Right renal cortex interstitium (tissue), 3 donors: ENCODE measurements at places on chromosomes 5 and 9.

DNA sequence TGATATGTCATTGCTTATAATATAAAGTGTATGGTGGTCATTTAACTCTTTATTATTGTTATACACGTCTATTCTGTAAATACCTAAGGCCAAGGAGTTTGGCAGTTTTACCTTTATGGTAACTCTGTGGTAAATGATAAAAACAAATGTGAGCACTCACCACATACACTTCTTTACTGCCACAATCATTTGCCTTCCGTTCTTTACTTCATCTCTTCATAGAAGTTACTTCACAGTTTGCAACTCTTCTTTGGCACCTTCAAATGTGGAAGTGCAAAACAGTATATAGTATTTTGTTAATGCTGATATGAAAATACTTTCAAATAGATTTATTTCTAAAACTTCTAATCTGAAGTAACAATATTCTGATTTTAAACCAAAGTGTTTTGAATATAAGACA is 4.4 kb upstream of the MEF2C start:
- DNase-seq, result no peak

- no peak for DNase-seq
Observed at GRCh38 chr9:74556685-74557084, 59.5 kb downstream of the RORB start.

DNA sequence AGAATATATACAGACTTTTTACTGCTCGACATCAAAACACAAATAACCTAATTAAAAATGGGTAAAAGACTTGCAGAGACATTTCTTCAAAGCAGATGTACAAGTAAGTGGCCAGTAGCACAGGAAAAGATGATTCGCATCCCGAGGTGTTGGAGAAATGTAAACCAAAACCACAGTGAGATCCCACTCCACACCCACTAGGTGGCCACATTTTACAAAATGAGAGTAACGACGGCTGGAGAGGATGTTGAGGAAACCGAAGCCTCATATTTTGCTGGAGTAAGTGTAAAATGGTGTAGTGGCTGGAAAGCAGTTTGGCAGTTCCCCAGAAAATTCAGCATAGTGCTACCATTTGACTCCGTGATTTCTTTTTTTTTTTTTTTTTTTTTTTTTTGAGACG is 21.3 kb upstream of the GBGT1 start:
- no peak for DNase-seq

DNA sequence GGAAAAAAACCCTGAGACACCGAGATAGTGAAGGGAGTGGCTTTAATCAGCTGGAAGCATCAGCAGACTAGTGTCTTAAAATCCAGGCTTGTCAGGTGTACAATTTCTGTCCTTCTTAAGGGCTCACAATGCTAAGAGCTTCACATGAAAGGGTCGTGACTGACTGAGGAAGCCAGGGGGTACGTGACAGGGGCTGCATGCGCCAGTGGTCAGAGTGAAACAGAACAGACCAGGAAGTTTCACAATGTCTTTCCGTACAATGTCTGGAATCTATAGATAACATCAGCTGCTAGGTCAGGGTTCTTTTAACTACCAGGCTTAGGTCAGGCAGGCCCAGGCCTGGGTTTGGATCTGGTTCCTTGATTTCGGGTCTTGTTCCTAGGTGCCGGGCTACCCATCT is 253.0 kb downstream of the CDH10 start:
- DNase-seq, result no peak

- DNase-seq, result no peak
Observed at GRCh38 chr9:4306066-4306776, 6.4 kb upstream of the GLIS3 start.

GRCh38 chr5:146779211-146779869 is 99.2 kb downstream of the PPP2R2B start:
- no peak for DNase-seq

DNA sequence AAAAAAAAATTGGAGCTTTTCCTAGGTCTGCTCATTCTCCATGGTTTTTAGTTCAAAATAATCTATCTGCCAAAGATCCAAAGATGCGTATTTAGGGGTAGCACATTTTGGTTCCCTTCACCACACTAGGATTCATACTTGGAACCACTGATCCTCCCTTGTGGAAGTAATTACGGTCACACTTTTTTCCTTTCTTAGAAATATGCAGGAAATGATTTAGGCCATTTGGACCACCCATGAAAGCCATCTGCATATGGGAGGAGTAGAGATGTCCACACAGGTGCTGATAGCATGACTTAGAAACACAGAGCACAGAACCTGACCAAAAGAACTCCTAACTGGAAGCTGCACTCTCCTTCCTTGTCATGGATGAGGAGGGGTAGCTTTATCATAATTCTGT is 105.9 kb upstream of the RAI14 start:
- DNase-seq, result no peak

- no peak for DNase-seq
Observed at GRCh38 chr9:27408001-27408400, 111.1 kb upstream of the EQTN start.

DNA sequence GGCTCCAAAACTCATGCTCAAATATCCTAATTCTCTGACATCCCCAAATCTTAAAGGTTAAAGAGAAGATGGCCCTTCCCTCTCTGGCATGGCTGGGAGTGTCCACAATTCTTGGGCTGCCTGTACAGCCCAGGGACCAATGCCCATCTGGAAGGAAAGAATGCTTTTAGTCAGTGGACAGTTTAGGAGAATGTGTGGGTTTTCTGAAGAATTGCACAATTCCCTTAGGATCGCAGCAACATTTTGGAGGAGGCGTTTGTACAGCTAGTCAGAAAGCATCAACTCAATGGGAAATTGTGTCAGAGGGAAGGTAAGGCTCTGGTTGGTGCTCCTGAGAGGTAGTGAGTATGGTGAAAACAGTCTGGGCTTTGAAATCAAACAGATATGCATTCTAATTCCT is 15.0 kb downstream of the FAM193B start:
- DNase-seq, result no peak

GRCh38 chr5:140312067-140312790 is 9.3 kb upstream of the PFDN1 start:
- no peak for DNase-seq

- DNase-seq, result no peak
Observed at GRCh38 chr5:134446938-134447337, 35.3 kb upstream of the CDKN2AIPNL start.

GRCh38 chr5:94998670-94999069 is 286.2 kb downstream of the MCTP1 start:
- DNase-seq, result no peak

GRCh38 chr5:88868468-88869068 is 14.4 kb downstream of the MEF2C start:
- DNase-seq, result no peak

DNA sequence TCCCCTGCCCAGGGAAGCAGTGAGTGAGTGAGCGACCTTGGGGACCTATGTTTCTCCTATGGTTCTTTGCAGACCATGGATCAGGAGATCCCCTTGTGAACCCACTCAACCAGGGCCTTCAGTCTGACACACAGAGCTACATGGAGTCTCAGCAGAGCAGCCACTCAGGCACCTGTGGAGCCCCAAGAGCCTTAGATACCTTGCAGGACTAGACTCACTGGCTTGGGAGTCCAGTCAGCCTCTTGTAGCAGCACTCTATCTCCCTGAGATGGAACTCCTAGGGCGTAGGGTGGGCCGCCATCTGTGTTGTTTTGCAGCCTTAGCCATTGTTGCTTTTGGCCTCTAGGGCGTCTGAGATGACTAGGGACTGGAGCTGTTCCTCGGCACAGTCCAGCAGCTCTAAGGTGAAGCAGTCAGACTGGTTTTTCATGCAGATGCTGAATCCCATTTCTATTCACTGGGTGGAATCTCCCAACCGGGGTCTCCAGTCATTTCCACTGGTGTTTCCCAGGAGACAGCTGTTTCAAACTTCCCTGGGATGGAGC is 284.6 kb upstream of the RPS23 start:
- no peak for DNase-seq

DNA sequence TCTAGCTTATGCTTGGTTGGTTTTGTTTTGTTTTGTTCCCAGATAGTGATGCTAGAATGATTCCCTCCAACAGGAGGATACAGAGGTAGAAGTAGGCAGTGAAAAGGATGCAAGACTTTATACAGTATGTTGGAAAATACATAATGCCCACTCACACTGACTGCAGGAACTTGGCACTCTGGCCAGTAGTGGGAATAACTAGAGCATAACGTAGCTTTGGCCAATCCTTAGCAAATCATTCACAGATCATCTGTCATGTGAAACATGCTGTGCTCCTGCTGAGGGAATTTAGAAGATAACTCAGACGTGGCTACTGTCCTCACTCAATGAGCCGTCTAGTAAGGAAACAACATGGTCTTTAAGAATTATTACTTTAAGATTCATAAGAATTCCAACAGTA is 13.5 kb downstream of the CFAP90 start:
- DNase-seq, result no peak

GRCh38 chr9:79581388-79581787 is 9.6 kb downstream of the TLE4 start:
- no peak for DNase-seq

DNA sequence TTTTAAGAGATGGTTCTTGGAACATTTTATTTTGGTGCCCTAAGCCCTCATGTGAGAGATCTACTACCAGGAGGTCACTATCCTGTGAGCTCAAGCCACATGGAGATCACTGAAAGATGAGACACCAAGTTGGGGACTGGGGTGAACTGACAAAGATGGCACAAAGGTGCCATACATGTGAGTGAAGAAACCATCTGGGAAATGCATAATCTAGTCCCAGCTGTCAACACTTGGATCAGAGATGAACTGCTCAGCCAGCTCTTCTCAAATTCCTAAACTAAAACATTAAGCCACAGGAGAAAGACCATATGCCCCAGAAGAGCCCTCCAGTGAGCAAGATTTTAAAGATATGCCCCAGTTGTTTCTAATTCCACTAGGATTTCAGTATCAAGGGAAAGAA is 22.2 kb upstream of the MYOT start:
- no peak for DNase-seq

GRCh38 chr5:143775258-143775657 is 36.7 kb upstream of the HMHB1 start:
- no peak for DNase-seq

DNA sequence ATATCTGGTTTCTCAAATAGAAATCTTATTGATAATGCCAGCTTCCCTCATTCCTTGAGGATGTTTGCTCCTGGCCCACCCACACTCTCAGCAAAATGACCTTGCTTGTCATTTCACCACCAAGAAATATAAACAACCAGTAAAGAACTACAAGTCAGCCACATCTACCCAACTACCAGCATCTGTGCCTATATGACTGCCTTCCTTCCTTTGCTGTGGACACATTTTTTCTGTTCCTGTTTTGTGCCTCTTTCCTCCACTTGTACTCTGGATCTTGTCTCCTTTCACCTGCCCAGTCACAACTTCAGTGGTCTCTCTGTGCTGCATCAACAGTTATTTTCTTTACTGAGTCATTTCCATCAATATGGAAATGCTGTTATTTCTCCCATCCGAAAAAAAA is 20.3 kb downstream of the KIF2A start:
- DNase-seq, result no peak

DNA sequence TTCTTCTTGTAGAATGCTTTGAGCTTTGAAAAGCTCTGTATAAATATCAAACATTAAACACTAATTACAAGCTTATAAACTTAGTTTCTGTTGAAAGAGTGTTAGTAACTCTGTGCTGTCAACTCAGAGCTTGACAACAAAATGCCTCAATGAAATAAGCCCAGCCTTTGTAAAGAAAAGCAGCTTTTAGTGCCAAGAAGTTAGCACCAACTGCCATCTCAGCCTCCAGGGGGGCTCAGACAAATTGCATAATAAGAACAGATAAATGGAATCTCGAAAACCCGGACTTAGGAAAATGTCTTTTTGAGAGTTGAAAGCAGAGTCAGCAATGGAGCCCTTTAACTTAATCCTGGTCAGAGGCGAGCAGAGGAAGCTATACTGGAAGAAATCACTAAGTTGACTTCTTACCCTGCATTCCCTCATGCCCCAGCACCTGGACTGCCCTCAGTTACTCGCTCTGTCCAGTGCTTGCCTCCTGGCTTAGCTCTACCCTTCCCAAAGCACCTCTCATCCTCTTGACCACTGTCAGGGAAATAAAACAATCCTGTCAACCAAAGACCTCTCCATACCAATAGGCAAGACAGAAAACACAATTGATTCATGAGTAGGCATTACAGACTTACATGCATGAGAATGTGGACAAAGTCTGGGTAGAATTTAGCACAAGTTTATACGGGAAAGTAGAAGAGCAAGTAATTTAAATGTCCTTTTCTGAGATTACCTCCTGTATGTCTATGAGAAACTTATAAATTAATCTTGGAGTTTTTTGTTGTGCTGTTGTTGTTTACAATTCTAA is 352.7 kb downstream of the ZNF608 start:
- no peak for DNase-seq

GRCh38 chr5:33381243-33381642 is 59.5 kb upstream of the TARS1 start:
- no peak for DNase-seq

DNA sequence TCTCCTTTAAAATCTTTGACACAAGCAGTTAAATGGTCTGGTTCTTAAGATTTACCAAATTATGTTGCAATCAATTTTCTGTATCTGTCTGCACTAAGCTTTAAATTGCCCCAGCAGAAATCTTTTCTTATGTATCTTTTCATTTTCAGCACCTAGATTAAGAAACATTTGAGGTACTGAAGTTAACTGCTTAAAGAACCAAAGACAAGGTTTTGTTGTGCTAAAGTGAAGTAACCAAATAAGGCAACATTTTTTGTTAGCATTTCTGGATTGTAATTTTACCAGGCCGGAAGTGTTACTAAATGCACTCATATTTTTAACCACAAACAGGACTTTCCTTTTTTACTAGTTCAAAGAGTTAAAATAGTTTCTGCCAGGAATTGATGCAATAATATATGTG is 24.1 kb upstream of the MTAP start:
- no peak for DNase-seq

DNA sequence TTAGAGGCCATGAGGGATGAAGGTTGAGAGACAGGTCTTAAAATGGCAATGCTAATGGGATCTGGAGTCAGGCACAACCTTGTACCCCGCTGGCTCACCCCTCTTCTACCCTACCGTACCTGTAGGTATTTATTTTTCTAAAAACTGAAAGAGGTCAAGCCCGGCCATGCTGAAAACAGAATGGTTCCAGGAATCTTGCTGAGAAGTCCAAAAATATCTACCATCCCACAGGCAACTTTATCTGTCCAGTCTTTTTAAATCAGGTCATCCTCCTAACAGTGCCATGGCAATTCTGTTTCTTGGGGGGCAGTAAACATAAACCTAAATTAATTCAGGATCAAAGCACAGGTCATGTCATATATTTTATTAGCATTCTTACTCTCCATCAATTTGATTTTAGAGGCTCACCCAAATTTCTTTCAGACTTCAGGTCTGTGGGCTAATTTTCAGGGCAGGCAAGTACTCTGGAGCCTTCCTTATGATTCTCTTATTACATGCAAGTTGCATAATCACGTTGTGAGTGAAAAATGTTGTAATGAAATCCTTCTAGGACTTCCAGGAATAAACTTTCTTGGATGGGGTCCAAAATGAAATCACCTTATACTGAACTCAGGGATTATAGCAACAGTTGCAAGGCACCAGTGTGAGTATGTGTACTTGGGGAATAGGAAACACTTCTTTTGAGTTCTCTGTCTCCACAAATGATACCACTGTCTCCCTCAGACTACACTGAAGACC is 102.7 kb upstream of the NREP start:
- no peak for DNase-seq

GRCh38 chr5:163880302-163880701 is 374.9 kb downstream of the MAT2B start:
- DNase-seq, result no peak
